ENCODE measurements at places on chromosomes 2 and 18.

DNA sequence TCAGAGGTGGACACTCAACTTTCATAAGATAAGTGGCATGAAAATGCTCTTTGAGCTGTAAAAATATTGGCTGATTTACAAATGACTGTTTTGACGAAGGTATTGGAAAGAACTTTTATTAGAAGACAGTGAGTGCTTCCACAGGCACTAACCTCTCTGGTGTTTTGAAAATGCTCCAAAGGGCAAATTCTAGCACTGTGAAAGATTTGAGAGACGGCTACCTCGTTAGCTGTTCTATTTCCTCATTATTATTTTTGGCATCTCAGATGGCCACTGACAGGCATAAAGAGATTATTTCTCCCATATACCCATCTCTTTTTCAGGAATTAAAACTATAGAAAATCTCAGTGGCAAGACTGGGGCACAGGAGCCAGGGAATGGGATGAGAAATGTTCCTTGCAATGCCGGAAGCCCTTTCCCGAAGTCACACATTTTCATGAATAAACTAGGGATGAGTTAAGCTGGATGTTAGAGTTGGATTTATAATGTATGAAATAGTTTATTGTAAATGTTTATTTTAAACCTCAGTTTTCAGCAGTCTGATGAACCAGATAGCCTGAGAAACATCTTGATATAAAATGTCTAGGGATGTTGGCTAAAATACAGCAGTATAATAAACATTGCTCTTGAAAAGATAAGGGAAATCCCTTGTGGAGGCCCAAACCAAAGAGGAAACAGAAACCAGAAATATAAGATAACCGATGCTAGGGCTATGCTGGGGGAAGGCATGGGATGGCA, 175.7 kb downstream of the ASB1 start:
- no peak for DNase-seq

DNA sequence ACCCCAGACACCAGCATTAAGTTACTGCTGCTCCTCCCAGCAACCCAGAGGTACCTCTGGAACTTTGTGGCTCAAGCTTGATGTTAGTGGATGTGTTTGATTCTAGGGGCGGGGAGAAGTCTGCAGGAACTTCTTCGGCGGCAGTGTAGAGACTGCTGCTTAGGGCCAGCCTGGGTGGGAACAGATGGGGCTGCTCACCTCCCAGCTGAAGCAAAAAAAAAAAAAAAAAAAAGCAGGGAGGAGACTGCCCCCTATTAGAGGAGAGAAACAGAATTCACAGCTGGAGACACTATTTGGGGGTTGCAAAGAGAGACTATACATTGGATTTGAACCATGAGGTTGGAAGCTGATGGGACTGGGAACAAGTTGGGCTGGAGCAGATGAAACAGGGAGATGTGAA, 28.6 kb upstream of the FAM136A start:
- DNase-seq = no peak

DNA sequence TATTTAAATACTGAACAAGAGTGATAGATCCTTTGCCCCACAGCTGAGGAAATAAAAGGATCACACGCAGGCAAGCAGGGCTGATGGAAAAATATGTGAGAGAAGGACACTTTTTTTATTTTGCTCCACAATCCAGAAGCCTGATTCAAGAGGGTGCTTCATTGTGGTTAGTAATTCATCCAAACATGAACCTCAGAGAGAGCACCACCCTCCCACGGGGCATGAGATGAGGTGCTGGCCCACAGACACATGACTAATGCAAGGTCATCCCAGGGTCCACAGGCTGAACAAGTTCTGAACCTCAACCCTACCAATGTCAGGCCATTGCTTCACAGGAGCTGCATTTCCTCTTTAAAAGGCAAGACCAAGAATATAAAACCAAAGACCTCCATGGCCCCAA, 239.6 kb downstream of the MREG start:
- DNase-seq = no peak

DNA sequence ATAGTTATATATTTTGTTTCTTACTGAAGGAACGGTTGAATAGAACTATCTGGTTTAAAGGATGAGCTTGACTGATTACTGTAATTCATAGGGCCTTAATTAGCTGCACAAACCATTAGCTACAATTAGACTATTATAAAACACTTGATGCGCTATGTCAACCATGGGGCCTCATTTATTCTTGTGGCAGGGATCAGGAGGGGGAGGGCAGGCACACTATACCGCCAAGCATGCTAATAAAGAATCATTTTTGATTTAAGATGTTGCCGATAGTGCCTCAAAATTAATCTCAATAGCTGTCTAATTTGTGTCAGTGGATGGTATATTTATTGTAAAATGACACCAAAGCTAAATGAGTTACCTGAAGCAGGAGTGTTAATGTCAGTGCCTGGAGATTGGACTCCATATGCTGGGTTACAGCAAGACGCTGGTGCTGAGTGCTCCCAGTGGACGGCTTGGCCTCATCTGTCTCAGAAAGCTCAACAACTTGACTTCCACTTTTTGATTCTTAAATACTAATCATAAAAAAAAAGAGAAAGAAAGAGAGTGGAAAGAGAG, 1007.0 kb upstream of the CELF4 start:
- no peak for DNase-seq

- no peak for DNase-seq
Measured at GRCh38 chr2:106137731-106138521, 56.2 kb downstream of the UXS1 start.

- DNase-seq = no peak
Measured at GRCh38 chr2:66189553-66189952, 245.4 kb upstream of the MEIS1 start.

GRCh38 chr18:24054130-24054529, 39.6 kb downstream of the TTC39C start:
- DNase-seq = no peak

DNA sequence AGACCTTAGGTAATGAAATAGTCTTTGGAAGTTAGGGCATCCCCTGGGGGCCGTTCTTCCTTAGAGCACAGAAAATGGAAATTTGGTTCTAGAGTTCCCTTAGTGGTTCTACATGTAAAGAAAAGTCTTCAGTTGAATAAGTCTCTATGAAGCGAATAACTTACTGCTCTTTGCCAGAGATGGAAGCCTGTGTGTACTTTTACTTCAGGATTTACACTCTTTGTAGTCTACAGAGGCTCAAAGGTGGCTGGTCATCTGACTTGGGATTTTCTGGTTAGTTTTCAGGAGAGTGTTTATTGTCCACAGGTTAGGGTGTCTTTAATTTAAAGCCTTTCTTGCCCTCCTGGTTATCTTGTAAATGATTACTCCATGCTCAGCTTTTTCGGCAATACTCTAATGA, 210.6 kb downstream of the ZNF521 start:
- no peak for DNase-seq

GRCh38 chr2:50752237-50752636, 279.7 kb downstream of the NRXN1 start:
- DNase-seq = no peak

DNA sequence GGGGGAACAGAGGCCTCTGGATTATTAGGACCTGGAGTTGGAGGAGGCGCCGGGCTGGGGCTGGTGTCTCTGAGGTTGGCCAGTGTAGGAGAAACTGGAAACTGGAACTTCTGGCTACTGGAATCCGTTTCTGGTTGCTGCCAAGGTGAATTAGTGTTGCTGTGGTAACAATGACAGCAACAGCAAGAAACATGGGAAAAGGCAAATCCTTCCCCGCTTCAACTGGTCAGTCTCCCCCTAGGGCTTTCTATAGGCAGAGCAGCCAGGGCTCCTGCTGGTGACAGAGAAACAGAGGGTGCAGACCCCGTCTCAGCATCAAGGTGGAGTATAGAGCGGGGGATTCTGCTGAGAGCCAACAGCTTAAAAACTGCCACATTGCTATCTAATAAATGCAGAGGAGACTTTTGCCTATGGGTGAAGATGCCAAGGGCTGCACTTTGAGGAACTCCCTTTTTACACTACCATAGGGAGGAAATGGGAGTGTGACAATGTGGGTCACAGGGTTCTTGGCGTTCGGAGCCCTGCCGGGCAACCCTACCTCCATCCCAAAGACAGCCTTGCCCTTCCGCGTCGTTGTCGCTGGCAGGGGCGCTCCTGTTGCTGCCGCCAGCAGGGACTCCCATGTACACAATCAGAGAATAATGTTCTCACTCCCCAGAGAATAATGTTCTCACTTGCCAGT, 81.4 kb upstream of the CABLES1 start:
- no peak for DNase-seq

- no peak for DNase-seq
Measured at GRCh38 chr2:85435981-85436835, 17.7 kb downstream of the SH2D6 start.

DNA sequence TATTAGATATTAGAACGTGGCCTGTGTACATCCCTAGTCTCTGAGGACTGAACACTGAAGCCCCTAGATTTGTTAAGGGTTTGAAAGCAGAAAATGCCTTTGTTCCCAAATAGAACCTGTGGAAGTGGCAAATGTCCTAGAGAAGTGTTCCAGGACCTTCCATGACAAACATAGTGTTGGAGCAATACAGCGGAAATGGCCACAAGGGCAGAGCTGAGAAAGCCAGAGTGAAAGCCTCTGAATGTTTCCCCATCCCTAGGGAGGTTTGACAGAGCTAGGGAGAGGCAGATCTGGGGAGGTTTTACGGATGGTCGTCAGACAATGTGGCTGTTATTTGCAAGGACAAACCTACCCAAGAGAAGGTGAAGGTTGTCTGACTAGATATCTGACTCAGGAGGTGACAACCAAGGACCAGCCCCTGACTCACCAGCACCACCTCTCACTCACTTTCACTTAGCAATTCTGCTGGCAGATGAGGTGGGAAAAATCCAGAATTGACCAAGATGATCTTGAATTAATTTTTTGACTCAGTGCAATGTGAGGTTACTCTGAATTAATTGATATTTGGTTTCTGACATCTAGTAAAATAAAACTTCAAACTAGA, 24.1 kb downstream of the RBM43 start:
- DNase-seq = no peak

- no peak for DNase-seq
Measured at GRCh38 chr2:109637749-109638570, 23.8 kb downstream of the SOWAHC start.

GRCh38 chr2:180823546-180824141, 156.8 kb upstream of the UBE2E3 start:
- DNase-seq = no peak

GRCh38 chr2:44954889-44955592, 13.5 kb downstream of the SIX3 start:
- no peak for DNase-seq

DNA sequence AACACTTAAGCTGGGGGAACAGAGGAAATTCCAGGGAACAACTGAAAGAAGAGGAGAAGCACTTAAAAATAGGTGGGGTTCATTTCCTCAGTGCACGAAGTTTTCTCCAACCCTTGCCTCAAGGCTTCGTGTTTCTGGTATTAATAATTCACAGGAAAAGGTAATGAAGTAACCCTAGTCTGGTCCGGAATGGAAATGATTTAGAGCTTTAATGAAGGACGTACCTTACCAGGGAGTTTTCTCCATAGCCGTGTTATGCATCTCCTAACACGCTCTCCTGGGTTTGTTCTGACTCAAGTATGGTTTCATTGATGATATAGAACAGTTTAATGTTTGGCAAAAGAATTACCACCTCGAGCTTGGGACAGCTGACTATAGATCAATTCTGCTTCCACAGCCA, 214.2 kb downstream of the MTX2 start:
- no peak for DNase-seq

GRCh38 chr2:64137567-64137966, 6.7 kb downstream of the PELI1 start:
- DNase-seq = no peak
